ENCODE measurements at places on chromosomes 11 and 22. TPM values are rescaled to one million over a fixed set of nuclear protein-coding genes. Genes with fewer than 3 reads are reported as not detected.
A peak's percentile ranks its signal among the peaks of the same experiment; 100 is the strongest.

CABP2 gene
- not detected for polyA plus RNA-seq

GRCh38 chr22:50082961-50083461 is 2.2 kb downstream of the MLC1 start:
- no peak for DNase-seq

OR51G2 gene
- polyA plus RNA-seq = not detected

SAAL1 gene
- polyA plus RNA-seq = 14.8 TPM

SLC6A5 gene
- 0.06 TPM for polyA plus RNA-seq

CTSW gene
- polyA plus RNA-seq = 0.98 TPM

DNA sequence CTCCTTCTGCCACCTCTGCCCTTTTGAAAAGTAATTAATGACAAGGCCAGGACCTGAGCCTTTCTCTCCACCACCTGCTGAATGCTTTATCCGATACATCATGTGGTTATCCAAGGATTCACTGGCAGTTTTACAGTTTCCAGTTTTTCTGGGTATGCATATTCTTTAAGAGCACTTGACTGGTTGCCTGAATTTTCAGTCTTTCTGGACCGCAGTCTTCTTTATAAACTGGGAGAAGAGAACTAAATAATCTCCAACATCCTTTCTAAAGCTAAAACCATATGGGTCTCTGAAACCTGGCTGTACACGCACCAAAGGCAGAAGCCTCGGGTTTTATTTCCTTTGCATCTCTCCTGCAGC is 65.1 kb downstream of the BTG4 start:
- DNase-seq = no peak

DNA sequence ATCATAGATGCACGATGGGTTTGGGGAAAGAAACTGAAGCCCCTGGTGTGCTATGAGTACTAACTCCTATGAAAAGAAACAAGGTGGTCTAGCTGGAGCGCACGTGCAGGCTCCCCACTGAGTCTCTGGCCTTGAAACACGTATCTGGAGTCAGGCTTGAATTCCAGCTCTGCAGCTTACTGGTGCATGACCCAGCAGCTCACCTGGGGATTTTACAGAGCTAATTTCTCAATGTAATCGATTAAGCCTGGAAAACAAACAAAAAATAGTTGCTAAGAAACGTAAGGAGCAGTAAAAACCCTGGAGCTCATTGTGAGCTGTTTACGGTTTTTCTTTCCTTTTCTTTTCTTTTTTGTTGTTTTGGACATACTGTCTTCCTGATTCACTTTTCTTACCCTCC is 12.3 kb downstream of the KCNJ1 start:
- no peak for DNase-seq

DNA sequence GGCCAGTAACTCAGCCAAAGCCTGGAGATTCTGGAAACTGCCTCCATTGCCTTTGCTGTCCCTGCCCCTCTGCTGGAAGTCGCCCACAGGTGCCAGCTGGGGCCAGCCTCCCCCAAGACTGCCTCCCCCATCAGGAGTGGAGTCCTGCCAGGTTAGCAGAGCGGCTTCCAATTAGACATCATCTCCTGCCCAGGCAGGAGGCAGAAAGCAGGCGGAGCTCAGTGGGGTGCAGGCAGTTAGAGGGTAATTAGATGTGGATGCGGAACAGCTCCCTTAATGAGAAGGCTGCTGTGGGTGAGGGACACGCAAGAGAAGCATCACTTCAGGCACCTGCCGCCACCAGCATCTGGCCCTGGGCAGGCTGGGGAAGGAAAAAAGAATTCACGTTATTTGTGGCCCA is 90.9 kb upstream of the TP53I11 start:
- DNase-seq = no peak

GRCh38 chr11:3962406-3962840 is 107.0 kb downstream of the STIM1 start:
- no peak for DNase-seq

B4GALNT4 gene
- polyA plus RNA-seq = 14.7 TPM

DNA sequence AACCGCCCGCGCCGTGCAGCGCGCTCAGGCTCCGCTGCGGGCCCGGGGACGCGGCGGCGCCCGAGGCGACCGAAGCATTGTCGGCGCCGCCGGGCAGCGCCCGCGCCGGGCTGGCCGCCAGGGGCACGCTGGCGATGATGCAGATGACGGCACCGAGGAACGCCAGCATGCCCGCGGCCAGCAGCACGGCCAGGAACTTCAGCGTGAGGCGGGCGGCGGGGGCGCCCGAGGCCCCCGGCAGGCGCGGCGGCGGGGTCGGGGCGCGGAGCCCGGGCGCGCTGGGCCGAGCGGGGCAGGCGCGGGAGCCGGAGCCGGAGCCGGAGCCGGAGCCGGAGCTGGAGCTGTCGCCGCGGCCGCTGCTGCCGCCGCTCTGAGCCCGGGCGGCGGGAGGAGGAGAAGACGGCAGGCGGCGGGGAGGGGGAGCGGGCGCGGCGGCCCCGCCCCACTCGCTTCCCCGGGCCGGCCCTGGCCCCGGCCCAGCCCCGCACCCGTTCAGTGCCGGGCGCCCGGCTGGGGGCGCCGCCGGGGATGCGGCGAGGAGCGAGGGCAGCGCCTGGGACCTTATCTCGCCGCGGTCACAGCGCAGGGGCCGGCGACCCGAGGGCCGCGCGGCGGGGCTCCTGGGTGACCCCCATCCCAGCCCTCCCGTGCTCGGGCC is at the start of gene NPTXR:
Gene NPTXR, minus strand, starts transcription at position 372 of the 658 bp plus-strand sequence.
- DNase-seq = peak; percentile 79

ZFPL1 gene
- 22.4 TPM for polyA plus RNA-seq

DNA sequence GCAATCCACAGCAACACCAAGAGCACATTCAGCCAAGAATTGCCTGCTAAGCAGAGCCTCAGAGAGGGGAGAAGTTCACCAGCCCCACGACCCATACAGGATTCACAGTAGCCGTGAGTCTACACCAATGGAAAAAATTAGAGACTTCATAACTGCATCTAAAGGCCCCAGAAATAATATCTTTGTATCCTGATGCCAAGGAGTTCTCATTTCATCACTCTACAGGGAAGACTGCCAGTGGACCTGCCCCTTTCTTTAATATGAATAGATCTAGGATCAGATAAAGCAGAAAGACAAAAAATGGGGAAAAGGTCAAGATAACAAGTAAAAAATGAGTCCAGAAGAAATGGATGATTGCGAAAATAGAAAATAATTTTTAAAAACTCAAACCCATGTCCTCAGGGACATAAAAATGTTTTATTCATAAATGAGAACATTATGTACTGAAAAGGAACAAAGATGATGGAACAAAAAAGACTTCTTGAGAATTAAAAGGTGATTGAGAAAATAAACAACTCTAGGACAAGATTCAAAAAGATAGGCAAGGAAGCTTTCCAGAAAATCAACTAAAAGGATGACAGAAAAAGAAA is 9.5 kb downstream of the APOL3 start:
- no peak for DNase-seq

LRP4 gene
- polyA plus RNA-seq = 23.9 TPM
